ENCODE measurements at places on chromosomes 16 and 17. TPM values are rescaled to one million over a fixed set of nuclear protein-coding genes. Genes with fewer than 3 reads are reported as not detected.

ANKRD40CL gene
- not detected for total RNA-seq

SLC52A1 gene
- total RNA-seq = not detected

GCGR gene
- not detected for total RNA-seq

BCL7C gene
- total RNA-seq = 41.6 TPM

DYNC1LI2 gene
- 183 TPM for total RNA-seq

PABPN1L gene
- not detected for total RNA-seq

OR1D2 gene
- total RNA-seq = not detected

CPNE7 gene
- total RNA-seq = 15.1 TPM

SEPTIN12 gene
- not detected for total RNA-seq

CDH1 gene
- total RNA-seq = 1.6 TPM

HSD17B2 gene
- total RNA-seq = under 0.01 TPM

HASPIN gene
- 0.82 TPM for total RNA-seq

CACNG3 gene
- total RNA-seq = 3.3 TPM

UNC45B gene
- total RNA-seq = under 0.01 TPM

GNGT2 gene
- not detected for total RNA-seq

NPIPA2 gene
- total RNA-seq = 0.41 TPM

HEXIM2 gene
- 8.2 TPM for total RNA-seq

MYH4 gene
- total RNA-seq = under 0.01 TPM

TAOK1 gene
- 127 TPM for total RNA-seq

ADAM11 gene
- 14.7 TPM for total RNA-seq

HID1 gene
- 17.1 TPM for total RNA-seq

TLE7 gene
- not detected for total RNA-seq

DOK4 gene
- total RNA-seq = 71.7 TPM

GH2 gene
- not detected for total RNA-seq

KRT40 gene
- total RNA-seq = not detected

PRSS8 gene
- not detected for total RNA-seq

RHBDL1 gene
- 2.0 TPM for total RNA-seq

CHD9NB gene
- total RNA-seq = 0.41 TPM

Data from frontal cortex (tissue), 4 donors.